ENCODE measurements at places on chromosomes 7 and 10.

DNA sequence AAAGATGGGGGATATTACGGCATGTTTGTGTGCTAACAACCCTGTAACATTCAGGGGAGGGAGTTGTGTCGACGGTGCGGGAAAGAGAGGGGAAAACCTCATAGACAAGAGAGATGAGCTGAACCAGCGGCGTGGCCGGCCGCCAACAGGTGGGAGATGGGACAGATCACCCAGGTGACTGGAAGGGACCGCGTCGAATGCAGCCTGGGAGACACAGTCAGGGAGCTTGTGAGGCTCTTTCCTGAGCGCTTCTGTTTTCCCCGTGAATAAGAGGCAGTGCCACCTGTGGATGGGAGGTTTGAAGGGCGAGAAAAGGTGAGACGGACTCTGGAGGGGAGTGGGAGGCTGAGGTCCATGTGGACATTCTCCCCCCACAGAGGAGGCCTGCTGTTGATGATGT, 9.9 kb upstream of the PRKAG2 start:
- no peak for DNase-seq

DNA sequence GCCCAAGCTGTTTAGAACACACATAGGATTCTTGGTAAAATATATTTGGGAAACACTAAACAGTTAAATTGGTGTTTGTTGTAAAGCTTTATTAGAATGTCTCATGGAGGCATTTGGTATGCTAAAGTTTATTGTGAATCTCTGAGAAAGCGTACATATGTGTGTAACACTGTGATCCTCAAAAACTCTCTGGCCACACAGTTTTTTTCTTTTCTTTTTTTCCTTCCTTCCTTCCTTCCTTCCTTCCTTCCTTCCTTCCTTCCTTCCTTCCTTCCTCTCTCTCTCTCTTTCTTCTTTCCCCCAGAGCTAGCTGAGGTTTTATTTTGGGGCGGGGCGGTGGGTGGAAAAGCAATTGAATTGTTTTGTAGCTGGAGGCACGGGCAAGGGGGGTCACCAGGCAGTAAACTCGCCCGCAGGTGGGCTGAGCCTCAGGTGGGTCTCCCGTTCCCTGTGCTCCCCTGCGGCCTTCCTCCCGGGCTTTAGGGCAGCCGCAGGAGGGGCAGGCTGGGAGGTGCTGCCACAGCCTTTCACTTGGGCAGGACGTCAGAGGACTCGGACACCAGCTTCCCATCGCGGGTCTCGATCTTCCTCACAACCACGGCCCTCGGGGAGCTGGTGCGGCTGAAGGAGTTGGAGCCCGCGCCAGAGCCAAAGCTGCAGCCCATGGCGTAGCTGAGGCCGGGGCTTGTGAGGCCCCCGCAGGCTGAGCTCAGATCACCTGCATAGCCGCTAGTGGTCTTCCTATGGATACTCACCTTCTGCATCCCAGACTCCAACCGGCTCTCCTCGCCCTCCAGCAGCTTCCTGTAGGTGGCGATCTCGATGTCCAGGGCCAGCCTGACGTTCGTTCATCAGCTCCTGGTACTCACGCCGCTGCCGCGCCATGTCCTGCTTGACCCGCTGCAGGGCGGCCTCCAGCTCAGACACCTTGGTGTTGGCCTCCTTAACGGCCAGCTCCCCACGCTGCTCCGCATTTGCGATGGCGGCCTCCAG, 459.0 kb downstream of the GATA3 start:
- DNase-seq: no peak

- DNase-seq: no peak
Observed at GRCh38 chr10:1404323-1405260, 332.7 kb downstream of the ADARB2 start.

DNA sequence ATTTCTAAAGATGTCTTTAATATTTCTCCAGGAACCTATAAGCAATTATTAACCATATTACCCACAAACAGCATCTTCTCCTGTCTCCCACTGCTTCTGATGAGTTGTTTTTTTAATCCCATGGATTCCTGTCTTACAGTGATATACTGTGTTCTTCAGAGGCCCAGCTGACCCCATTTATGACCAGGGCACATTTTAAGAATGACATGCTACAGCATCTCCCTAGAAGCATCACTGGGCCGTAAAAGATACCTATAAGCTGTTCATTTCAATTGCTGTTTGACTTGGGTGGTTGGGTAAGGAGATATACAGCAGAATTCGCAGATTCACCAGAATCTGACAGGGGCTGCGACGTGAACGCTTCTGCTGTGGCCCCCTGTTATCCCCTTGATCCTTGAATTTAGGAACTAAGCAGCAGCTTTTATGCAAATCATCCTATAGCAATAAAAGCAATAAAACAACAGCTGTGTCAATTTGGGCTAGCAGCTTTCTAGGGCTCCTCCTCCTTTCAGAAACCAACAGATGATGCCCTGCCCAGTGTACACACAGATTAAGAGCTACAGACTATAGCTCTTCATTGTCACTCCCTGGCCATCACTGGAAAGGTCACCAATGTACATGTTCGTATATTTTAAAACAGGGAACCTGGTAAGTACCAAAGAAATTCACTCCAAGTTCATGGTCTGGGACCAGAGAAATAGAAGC, 86.8 kb downstream of the CPEB3 start:
- DNase-seq: no peak

GRCh38 chr7:92478711-92479110, 965 bp upstream of the ERVW-1 start:
- DNase-seq: no peak

- no peak for DNase-seq
Observed at GRCh38 chr10:73537288-73537687, 41.5 kb upstream of the PPP3CB start.

GRCh38 chr7:92634924-92635519, 44.8 kb upstream of the FAM133B start:
- DNase-seq: no peak

DNA sequence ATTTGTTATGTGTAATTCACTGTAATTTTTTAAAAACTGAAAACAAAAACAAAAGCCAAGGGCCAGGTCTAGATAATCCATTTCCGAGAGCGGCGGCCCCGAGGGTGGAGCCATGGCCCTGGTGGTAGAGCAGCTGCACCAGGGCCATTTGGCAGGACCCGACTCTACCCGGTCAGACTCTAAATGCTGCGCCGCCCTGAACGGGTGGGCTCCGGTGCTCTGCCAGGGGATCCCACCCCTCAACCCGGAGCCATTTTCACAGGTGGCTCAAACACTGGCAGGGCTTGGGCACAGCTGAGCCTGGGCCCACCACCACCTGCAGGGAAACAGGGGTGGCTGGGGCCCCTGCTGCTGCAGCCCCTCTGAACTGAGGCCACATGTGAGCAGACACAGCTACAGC, 56.9 kb downstream of the DPYSL4 start:
- no peak for DNase-seq

DNA sequence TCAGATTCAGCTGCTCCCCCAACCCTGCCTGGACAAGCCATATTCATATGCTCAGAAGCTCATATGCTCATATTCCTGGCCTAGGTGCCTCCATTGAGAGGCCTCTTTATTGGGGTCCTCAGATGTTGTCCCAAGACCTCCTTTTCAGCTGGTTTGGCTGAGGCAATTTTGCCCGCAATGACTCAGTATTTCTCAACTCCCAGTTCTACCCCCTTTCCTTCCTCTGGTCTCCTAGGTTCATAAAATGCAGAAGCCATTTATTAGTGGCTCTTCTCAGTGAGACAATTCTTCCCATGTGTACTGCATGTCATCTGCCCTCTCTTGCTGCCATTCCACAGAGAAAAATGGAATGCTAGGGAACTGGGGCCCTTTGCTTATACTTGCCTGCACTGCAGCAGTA, 110.7 kb downstream of the INHBA start:
- DNase-seq: no peak

GRCh38 chr10:12950583-12951128, 50.9 kb downstream of the CCDC3 start:
- DNase-seq: no peak

GRCh38 chr7:105327201-105327600, 61.5 kb downstream of the SRPK2 start:
- DNase-seq: no peak

DNA sequence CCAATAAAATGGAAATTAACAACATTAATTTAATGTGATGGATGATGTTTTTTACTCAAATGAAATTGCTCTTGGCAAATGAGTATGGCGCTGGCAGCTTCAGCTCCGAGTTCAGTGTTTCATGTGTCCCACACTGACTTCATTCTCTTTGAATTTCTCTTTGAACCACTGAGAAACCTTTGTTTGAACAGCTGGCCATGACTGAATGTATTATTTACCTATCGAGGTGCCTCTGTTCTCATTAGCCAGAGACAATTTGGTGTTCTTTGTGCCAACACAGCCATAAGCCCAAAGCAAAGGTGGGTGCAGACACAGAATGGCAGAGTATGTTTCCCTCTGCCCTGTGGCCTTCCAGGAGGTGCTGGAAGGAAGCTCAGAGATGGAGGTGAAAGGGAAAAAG, 42.1 kb downstream of the TMEM178B start:
- DNase-seq: no peak

DNA sequence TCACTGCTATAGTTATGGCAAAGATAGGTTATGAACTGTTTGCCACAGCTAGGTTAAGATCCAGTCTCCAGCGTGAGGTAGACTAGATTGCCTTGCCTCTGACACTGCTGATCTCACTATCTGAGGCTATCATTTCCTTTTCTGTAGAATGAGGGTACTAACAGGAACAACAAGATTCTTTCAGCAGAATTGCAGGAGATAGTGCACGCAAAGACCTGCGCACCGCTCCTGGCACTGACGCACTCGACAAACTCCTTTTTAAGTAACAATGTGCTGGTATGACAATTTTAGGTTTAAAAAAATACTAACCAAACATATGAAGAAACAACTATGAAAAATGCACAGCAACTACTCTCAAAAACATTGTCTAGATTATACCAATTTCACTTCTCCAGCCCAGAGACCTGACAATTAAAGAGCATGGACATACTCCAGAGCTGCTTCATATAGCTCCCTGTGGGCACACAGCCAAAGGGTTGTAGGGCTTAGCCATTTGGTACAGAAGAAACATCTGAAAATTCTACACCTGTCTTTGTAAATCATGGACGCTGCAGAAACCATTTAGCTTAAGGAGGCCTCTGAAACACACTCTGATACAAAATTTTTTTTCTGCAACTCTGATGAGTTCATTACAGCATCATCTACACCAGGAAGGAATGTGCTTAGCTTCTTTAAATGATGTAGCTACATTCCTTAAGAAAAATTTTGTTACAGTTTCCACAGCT, 7.8 kb downstream of the ADAM12 start:
- no peak for DNase-seq

- no peak for DNase-seq
Observed at GRCh38 chr10:19762026-19762425, 54.2 kb upstream of the PLXDC2 start.

GRCh38 chr7:3321206-3321605, 20.2 kb downstream of the SDK1 start:
- DNase-seq: no peak

GRCh38 chr7:1239803-1240516, 7.3 kb downstream of the UNCX start:
- DNase-seq: no peak

- DNase-seq: no peak
Observed at GRCh38 chr10:110192552-110192951, 14.9 kb upstream of the MXI1 start.

DNA sequence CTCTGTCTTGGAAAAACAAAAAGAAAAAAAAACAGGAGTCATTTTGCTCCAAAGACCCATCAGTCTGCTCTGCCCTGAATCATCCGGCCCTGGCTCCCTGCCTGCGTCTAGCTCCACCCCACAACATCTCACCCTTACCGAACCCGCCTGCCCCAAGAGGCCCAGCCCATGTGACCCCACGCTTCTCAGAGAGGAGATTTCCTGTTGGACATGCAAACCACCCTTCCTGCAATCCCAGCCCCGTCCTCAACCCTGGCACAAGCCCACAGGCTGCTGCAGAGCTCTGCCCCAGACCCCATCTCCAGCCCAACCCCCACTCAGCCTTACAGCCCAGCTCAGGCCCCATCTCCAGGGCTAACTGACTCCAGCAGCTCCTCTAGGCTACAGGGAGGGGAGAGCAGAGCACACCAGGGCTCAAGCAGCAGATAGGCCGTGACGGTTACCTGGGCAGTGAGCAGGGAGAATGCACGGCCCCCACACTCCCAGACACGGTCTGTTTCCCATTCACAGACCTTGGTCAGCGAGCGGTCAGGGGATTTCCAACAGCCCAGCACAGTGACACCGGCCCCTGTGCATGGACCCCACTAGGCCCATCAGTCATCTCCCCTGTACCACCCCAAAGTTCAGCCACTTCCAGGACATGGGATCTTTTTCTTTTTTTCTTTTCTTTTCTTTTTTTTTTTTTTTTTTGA, 69.9 kb upstream of the GTF2I start:
- DNase-seq: no peak

- no peak for DNase-seq
Observed at GRCh38 chr7:35251606-35252310, 2.1 kb downstream of the TBX20 start.

All from stimulated activated CD4-positive, alpha-beta T cell treated with anti-CD3 and anti-CD28 coated beads, Interleukin-4, amount 100 ng/mL, for 48 hours (primary cell).